ENCODE measurements at places on chromosomes 2 and 18. TPM values are rescaled to one million over a fixed set of nuclear protein-coding genes. Genes with fewer than 3 reads are reported as not detected.

DNA sequence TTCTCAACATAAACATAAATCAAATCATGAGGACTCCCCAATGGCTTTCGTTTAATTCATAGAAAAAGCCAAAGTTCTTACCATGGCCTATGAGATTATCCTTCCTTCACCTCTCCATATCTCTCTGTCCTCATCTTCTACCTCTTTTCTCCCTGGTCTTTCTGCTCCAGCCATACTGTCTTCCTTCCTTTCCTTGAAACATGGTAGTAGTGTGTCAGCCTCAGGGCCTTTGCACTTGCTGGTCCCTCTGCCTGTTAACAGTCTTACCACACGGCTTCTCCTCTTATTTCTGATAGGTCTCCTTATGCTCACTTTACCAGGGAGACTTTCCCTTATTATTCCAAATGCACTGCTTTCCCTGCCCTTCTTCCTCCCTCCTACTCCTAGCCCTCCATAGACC is 25.6 kb downstream of the APOB start:
- no peak for DNase-seq

DNA sequence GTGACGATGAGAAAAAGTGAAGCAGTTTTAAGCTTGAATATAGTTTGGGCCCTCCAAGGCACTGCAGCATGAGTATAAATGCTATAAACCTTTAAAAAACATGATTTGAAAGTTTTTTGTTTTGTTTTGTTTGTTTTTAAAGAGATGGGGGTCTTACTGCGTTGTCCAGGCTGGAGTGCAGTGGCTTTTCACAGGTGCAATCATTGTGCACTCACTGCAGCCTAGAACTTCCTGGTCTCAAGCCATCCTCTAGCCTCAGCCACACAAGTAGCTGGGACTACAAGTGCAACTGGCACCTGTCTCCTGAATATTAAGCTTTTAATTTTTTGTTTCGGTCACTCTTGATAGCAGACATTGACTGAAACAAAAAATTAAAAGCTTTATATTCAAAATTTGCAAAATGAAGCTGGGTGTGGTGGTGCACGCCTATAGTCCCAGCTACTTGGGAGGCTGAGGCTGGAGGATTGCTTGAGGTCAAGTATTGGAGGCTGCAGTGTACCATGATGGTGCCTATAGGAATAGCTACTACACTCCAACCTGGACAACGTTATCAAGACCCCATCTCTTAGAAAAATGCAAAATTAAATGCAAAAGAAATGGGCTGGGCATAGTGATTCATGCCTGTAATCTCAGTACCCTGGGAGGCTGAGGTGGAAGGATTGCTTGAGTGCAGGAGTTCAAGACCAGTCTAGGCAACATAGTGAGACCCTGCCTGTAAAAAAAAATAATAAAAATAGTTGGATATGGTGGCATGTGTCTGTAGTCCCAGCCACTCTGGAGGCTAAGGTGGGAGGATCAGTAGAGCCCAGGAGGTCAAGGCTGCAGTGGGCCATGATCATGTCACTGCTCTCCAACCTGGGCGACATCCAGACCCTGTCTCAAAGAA is 15.0 kb downstream of the FZD5 start:
- no peak for DNase-seq

- peak; percentile 76 for DNase-seq
Measured at GRCh38 chr2:109209412-109209811, 80.4 kb downstream of the SH3RF3 start.

The LOXHD1 gene
- under 0.01 TPM for total RNA-seq

GRCh38 chr2:157364257-157364974 is 38.8 kb upstream of the ERMN start:
- DNase-seq: no peak

The IFIH1 gene
- total RNA-seq: 3.9 TPM

GRCh38 chr2:101818531-101819451 is 121.3 kb downstream of the MAP4K4 start:
- DNase-seq: peak; percentile 75

DNA sequence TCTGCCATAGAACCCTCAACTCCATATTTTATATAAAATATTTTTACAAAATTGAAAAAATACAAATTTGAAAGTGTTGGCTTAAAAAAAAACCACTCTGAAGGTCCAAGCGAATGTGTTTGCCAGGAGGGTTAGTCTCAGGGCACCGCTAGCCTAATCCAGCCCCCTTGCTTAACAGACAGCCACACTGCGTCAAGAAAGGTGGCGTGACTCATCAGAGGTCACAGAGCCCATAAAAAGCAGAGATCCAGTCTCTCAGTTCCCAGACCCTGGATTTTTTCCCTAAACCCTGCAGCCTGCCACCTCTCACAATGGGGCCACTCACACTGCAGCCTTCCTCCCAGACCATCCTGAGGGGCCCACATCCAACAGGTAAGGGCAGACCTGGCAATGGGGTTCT is 3.9 kb upstream of the TNS1 start:
- peak; percentile 92 for DNase-seq

The STK17B gene
- total RNA-seq: 43.6 TPM

DNA sequence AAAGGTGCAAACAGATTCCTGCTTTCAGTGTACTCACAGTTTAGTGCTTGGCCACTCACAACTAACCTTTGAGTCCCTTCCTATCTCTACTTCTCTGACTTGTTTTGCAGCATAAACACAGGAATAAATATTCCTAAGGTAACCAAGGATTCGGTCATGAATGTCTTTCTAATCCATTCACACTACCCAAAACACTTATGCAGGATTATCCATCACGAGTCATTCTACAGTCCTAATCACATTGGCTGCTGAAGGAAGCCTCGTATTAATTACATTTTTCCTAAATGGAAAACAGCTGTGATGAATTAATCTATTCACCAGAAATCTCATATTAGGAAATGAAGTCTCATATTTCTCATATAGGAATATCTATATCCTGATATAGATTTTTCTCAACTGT is 16.3 kb downstream of the RDH14 start:
- no peak for DNase-seq

DNA sequence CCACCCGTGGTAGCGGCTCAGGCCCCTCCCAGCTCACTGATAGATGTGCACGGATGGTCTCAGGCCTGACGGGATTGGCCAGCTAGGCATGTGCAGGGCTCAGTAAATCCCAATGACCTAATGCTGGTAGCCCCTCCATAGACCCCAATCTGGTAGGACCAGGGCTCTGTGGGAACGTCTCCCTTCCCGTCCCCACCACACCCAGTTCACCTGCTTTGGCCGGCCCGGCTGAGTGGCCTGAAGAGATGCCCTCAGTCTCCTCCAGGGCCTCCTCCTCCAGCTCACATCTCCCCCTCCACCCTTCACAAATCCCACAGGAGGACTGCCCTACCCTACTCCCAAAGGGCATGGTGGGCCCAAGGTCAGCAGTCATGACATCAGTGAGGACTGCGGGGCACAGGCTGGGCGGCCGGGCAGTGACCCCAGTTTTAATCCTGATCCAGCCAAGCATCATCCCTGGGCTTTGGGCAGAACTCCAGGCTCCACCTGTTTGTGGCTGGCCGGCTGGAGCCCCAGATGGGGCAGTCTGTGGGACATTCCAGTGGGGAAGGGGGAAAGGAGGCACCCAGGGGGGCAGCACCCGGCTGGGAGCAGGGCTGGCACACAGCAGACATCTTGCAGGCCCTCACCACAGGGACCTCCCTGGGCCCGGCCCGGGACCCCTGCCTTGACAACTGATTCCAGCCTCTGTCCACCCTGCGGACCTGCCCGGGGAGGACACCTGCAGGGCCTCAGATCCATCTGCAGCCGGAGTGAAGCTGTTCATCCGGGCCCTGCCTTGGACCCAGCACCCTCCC is 2.3 kb downstream of the KIF1A start:
- no peak for DNase-seq

DNA sequence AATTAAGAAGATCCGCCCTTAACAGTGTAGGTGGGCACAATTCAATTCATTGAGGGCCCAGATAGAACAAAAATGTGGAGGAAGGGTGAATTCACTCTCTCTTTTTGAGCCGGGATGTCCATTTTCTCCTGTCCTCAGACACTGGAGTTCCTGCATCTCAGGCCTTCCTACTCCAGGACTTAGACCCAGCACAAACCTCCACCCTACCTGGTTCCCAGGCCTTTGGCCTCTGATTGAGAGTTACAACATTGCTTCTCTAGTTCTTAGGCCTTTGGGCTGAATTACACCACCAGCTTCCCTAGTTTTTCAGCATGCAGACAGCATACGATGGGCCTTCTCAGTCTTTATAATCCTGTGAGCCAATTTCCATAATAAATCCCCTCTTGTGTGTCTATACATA is 87.8 kb upstream of the TMEM17 start:
- DNase-seq: no peak

GRCh38 chr2:237790353-237790752 is 8.2 kb upstream of the RBM44 start:
- peak; percentile 39 for DNase-seq

The RAB3GAP1 gene
- 100 TPM for total RNA-seq

The IL36A gene
- not detected for total RNA-seq

- DNase-seq: peak; percentile 68
Measured at GRCh38 chr2:156333951-156334495, 1.5 kb upstream of the NR4A2 start.

- no peak for DNase-seq
Measured at GRCh38 chr2:101775636-101776035, 78.1 kb downstream of the MAP4K4 start.

DNA sequence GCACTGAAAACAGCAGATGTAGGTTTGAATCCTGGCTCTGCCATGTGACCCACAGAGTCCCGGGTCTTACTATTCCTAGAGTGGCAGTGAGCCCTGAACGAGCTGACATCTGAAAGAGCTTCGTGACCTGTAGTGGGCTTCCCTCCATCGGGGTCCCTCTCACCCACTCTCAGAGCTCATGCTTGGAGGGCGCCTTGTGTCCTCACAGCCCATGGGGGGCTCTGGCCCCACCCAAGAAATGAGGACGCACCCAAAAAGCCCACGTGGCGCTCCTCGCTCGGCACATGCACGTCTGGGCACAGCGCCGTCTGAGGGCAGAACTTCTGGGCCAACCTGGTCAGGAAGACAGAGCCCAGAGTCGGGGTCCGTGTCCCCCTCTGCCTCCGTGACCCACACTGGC is 23.7 kb downstream of the LBH start:
- no peak for DNase-seq

GRCh38 chr2:197353393-197354168 is 43.0 kb upstream of the ANKRD44 start:
- DNase-seq: no peak

The SIX3 gene
- not detected for total RNA-seq

- peak; percentile 53 for DNase-seq
Measured at GRCh38 chr2:47737191-47737975, 45.6 kb upstream of the MSH6 start.

The ELOA2 gene
- not detected for total RNA-seq

DNA sequence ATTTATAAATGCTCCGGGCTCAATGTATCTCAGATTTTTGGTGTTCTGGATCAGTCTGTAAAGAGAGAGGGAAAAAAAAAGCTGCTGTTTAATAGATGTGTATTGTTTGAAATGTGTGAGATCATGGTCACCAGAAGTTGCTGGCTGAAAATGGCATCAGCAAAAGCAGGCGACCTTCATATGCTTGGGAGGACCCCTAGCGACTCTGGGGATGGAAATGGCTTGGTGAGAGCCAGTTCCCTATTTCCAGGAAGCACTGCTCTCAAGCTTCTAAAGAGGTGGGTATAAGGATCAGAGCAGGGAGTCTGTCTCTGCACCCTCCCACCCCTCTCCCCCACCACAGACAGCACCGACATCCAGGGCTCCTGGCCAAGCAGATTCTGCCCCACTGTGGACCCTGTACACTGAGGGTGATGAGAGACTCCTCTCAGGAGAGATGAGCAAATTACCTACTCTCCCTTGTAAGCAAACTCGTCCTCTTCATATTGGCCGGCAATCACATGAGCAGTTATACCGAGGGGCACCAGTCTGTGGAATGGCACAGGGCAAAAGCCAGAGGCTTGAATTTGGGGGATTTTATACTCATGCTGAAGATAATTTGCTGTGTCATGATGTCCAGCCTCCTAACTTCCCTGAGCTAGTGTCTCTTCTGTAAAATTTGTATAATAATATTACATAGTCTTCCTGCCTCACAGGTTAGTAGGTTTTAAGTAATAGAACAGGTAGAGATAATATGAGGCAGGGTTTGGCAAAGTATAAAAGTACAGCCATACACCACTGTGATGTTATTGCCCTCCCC is 29.6 kb downstream of the LHCGR start:
- DNase-seq: no peak

- no peak for DNase-seq
Measured at GRCh38 chr18:73461780-73462059, 593.9 kb upstream of the NETO1 start.

DNA sequence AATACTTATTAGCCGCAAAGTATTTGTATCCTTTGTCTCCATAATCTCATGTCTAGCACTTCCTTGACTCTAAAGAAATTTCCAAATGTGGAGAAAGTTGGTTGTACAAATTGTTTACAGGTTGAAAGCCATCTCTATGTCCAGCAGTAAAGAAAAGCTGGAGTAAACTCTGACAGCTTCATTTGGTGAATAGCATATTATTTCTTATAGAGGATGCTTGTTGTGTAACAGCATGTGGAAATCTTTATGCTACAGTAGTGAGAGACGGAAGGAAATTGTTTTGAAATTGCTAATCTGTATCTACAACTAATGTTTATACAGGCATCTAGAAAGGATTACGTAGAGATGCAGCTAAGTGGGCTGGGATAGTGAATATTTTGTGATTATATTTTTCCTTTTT is 78.5 kb downstream of the UGGT1 start:
- DNase-seq: peak; percentile 92

GRCh38 chr2:14828223-14828622 is 195.7 kb downstream of the LRATD1 start:
- no peak for DNase-seq

DNA sequence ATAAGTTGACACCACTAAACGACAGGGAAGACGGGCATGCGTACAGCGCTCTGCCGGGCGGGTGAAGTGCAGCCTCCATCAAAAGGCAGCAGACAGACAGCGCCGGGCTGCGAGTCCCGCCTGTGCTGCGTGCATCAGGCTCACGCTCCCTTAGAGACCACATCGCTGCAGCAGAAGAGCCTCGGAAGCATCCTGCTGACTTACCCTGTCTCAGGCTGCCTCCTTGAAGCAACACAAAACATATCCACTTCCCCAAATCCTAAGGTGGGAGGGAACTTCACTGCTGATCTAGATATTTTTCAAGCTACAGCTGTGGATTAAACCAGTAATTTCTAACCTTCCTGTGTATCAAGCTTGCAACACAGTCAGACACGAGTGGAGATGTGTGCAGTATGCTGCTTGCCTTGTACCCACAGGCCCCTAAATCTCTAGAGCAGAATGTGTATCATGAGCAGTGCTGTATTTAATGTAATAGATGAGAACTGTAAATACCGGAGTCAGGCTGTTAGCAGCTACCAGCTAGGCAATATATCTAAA is 6.4 kb downstream of the MYT1L start:
- DNase-seq: no peak

GRCh38 chr18:45920367-45920766 is 46.8 kb downstream of the EPG5 start:
- DNase-seq: peak; percentile 71

The AQP12A gene
- not detected for total RNA-seq

The CCDC148 gene
- total RNA-seq: 0.32 TPM

GRCh38 chr2:121824264-121824663 is 68.8 kb downstream of the TSN start:
- DNase-seq: no peak

GRCh38 chr2:140269000-140269399 is 1488.8 kb upstream of the NXPH2 start:
- DNase-seq: no peak

The CD8B2 gene
- not detected for total RNA-seq

The SLC38A11 gene
- total RNA-seq: not detected

The KCNF1 gene
- total RNA-seq: not detected
